ENCODE measurements at places on chromosomes 3 and 15.

- no peaks in the 10 kb centered on the region for H3K4me1 ChIP-seq
- H3K27ac ChIP-seq, result no peak overlapping the region
- H3K36me3 ChIP-seq, result no peaks in the 10 kb centered on the region
- no peaks in the 10 kb centered on the region for H3K27me3 ChIP-seq
- DNase-seq, result no peak
- H3K4me3 ChIP-seq, result no peak overlapping the region
Measured at GRCh38 chr3:174347474-174348138, 511.5 kb upstream of the NAALADL2 start.

DNA sequence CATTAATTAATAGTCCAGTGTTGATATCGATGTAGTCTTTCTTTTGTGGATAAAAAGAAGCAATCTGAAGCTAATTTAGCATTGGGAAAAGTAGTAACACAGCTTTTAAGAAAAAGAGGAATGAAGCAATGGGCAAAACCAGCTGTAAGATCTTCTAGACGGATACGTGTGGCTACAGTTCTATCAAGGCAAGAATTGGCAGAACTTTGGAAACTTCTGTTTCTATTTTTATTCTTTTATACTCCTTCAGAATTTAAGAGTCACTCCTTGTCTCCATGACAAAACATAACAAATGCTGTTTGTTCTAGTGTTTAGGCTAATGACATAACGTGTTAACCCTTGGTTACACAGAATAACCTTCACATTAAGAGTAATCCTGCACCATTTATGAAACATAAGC lies 289.2 kb downstream of the ROBO2 start:
- no peaks in the 10 kb centered on the region for H3K4me1 ChIP-seq
- H3K27ac ChIP-seq, result no peak overlapping the region
- no peaks in the 10 kb centered on the region for H3K36me3 ChIP-seq
- DNase-seq, result no peak
- H3K27me3 ChIP-seq, result no peaks in the 10 kb centered on the region

DNA sequence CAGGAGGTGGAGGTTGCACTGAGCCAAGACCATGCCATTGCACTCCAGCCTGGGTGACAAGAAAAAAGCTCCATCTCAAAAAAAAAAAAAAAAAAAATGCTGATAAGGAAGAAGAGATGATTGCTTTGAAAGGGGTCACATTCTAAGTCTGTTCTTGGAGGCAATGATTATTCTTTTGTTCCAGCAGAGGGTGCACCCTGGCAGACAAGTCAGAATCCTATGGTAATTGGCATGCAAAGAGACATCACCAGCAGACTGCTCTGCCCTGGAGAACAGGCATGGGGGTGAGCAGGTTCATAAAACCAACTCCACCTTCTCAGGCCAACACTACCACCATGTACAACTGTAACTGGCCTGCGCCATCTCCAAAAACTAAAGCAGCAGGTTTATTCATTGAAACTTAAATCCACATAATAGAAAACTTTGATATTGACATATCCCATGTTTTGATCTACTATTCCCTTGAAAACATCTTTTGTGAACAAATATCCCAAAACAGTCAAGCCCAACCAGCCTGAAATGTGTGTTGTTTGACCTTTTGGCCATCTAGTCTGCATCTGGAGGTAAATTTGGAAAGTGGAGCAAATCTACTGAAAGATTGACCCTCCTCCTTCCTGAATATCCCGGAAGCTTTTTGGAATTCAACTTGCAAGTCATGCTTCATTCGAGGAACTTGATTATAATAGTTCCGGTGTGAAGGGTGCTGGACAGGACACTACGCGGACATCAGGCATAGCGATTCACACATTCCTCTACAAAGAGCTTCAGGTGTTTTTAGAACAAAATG lies 100.3 kb downstream of the MECOM start:
- H3K36me3 ChIP-seq, result no peaks in the 10 kb centered on the region
- H3K27ac ChIP-seq, result no peak overlapping the region
- peak; percentile 12 for DNase-seq
- peaks cover 15% of the 10 kb centered on the region for H3K27me3 ChIP-seq
- H3K4me1 ChIP-seq, result no peaks in the 10 kb centered on the region
- no peak overlapping the region for H3K4me3 ChIP-seq

GRCh38 chr3:127814325-127814781 lies 8.0 kb downstream of the MGLL start:
- H3K27ac ChIP-seq, result no peak overlapping the region
- no peaks in the 10 kb centered on the region for H3K4me1 ChIP-seq
- H3K27me3 ChIP-seq, result peaks cover 20% of the 10 kb centered on the region
- no peaks in the 10 kb centered on the region for H3K36me3 ChIP-seq

DNA sequence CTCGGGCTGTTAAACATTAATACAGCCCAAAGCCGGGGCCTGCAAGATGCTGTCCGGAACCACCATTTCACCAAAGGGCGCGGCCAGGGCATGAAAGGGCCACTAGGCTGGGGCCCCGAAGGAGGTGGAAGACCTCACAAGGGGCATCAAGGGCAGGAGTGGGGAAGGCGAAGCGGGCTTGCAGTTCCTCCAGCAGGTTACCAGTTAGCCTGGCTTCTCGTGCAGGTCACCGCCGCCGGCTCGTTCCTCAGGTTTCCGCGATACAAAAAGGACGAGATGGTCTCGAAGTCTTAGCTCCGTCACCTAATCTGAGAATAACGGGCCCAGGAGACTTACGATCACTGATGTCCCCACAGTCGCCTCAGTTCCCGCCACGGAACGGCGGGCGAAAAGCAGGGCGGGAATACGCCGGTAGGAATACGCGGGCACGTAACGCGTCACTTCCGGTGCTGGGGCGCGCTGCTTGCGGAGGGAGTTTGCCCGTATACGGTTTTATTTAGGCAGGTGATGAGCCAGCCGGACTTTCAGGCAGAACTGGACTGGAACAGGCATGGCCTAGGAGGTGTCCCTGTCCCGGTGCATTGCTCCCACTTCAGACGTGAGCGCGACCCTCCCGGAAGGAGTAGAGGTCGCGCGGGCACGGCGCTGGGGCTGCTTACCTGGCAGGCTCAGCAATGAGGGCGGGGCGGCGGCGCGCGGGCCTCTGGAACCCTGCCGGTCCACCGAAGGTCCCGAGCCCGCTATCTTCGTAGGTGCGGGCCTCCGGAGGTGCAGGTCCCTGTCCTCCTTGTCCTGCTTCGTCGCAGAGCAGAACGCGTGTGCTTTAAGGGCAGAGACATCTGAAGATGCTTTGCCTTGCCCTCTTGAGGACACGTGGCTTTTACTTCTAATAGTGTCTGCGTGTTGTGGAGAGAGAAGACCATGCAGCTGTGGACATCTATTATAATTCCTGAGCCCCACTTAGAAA lies at the start of gene RFC4:
RFC4 (minus strand) TSS at position 394 of the 967 bp plus-strand sequence. CDS start 1,769 bp downstream, outside the sequence.
- DNase-seq, result peak; percentile 94
- peak within 1 kb of the TSS; percentile 89 for H3K4me3 ChIP-seq
- peaks cover 17% of the 10 kb centered on the region for H3K4me1 ChIP-seq

DNA sequence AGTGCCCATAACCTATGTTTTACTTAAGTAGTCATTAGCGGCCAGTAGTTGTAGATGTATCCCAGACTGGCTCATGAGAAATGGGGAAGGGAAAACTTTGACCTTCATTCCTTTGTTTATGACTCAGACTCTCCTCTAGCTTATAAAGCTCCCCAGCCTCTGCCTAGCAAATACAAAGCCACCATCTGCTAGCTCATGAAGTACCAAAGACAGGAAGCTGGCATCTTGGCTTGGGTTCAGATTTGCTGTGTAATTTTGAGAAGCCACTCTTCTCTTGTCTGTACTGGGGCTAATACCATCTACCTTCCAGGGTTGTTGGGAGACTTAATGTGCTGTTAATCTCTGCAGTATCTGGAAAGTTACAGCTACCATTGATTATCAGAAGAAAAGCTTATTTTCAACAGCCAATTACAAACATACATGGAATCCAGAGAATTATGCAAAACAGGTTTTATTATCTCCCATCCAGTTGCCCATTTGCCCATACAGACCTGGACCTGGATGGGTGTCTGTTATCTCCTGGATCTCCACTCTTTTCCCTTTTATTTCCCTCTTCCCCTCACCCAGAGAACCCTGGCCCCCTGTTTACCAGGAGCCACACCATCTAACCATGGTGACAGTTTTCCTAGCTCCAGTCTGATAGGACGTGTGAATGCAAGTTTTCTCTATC lies 153.8 kb downstream of the SEMA6D start:
- H3K4me1 ChIP-seq, result peaks cover 22% of the 10 kb centered on the region
- H3K27me3 ChIP-seq, result no peaks in the 10 kb centered on the region
- no peak overlapping the region for H3K27ac ChIP-seq
- peak; percentile 78 for DNase-seq
- H3K4me3 ChIP-seq, result no peak overlapping the region

- no peak overlapping the region for H3K4me3 ChIP-seq
- no peak for DNase-seq
Measured at GRCh38 chr3:81872566-81872965, 111.1 kb upstream of the GBE1 start.

- no peaks in the 10 kb centered on the region for H3K27me3 ChIP-seq
- DNase-seq, result no peak
- no peaks in the 10 kb centered on the region for H3K36me3 ChIP-seq
- no peak overlapping the region for H3K4me3 ChIP-seq
Measured at GRCh38 chr15:31255732-31256377, 70.8 kb upstream of the KLF13 start.

DNA sequence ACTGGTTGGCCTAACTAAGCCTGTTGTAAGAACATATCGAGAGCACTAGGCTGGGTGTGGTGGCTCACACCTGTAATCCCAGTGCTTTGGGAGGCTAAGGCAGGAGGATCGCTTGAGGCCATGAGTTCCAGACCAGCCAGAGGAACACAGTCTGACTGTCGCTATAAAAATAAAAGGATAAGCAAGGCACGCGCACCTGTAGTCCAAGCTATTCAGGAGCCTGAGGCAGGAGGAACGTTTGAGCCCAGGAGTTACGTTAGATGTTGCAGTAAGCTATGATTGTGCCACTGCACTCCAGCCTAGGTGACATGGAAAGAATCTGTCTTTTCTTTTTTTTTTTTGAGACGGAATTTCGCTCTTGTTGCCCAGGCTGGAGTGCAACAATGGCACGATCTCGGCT lies 24.9 kb downstream of the MAP4 start:
- H3K4me1 ChIP-seq, result peaks cover 4% of the 10 kb centered on the region
- peaks cover 4% of the 10 kb centered on the region for H3K36me3 ChIP-seq
- H3K4me3 ChIP-seq, result no peak overlapping the region
- no peak overlapping the region for H3K27ac ChIP-seq
- DNase-seq, result no peak
- H3K27me3 ChIP-seq, result no peaks in the 10 kb centered on the region

DNA sequence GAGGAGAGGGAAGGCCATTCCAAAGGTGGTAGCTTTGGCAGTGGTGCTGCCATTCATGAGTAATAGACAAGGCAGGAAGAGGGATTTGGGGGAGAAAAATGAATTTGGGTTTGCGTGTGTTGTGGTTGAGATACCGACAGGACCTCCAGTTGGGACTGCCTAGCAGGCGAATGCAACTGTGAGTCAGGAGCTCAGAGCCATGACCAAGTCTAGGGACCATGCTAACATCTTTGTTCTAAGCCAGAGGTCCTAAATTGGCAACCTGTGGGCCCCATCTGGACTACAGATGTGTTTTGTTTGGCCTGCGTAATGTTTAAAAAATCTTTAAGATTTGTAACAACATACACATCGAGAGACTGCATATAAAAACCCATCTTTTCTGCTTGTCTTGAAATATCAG lies 61.6 kb downstream of the SAMMSON start:
- H3K36me3 ChIP-seq, result no peaks in the 10 kb centered on the region
- H3K4me3 ChIP-seq, result no peak overlapping the region
- H3K27ac ChIP-seq, result no peak overlapping the region
- DNase-seq, result no peak
- no peaks in the 10 kb centered on the region for H3K4me1 ChIP-seq

GRCh38 chr15:48400086-48400485 lies 68.9 kb downstream of the DUT start:
- H3K36me3 ChIP-seq, result no peaks in the 10 kb centered on the region
- H3K27ac ChIP-seq, result no peak overlapping the region
- H3K4me3 ChIP-seq, result no peak overlapping the region
- no peaks in the 10 kb centered on the region for H3K27me3 ChIP-seq
- peaks cover 4% of the 10 kb centered on the region for H3K4me1 ChIP-seq

- no peaks in the 10 kb centered on the region for H3K27me3 ChIP-seq
- H3K36me3 ChIP-seq, result peaks cover 14% of the 10 kb centered on the region
- no peak overlapping the region for H3K27ac ChIP-seq
- DNase-seq, result no peak
- no peak overlapping the region for H3K4me3 ChIP-seq
Measured at GRCh38 chr15:50304836-50305235, 39.3 kb upstream of the HDC start.

DNA sequence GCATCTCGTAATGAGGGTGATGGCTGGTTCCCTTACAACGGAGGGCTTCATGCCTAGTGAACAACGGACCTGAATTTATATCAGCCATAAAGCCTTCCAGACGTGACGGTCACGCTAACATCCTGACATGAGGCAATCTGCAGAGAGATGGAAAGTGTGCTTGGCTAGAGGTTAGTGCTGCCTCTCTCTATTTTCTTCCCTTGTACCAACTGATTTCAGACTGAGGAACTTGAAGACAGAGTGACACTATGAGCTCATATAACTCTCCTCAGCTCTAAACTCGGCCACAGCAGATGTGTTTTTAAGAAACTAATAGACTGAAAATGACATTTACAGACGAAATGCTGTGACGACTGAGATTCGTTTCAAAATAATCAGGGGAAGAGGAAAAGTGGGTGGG lies 122.4 kb downstream of the XXYLT1 start:
- no peaks in the 10 kb centered on the region for H3K27me3 ChIP-seq
- H3K36me3 ChIP-seq, result no peaks in the 10 kb centered on the region
- DNase-seq, result no peak
- peak overlapping the region; percentile 36 for H3K27ac ChIP-seq

DNA sequence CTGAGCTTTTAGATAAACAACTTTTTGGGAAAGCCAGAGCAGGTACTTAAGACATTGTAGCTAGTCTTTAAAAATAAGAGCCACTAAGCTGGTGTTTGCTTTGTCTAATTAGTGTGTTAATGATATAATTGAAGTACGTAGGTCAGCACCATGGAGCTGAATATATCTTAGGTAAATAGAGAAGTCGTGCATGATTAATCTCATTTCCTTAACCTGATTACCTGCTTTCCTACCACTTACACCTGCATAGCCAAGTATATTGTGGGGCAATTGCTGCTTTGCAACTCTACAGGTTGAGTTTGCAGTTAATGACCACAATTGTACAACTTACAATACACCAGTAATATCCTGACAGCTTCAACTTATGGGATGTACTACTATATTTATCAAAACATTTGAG lies 17.6 kb upstream of the TOPAZ1 start:
- no peak overlapping the region for H3K27ac ChIP-seq
- no peaks in the 10 kb centered on the region for H3K4me1 ChIP-seq
- no peak for DNase-seq
- no peaks in the 10 kb centered on the region for H3K27me3 ChIP-seq
- no peaks in the 10 kb centered on the region for H3K36me3 ChIP-seq

DNA sequence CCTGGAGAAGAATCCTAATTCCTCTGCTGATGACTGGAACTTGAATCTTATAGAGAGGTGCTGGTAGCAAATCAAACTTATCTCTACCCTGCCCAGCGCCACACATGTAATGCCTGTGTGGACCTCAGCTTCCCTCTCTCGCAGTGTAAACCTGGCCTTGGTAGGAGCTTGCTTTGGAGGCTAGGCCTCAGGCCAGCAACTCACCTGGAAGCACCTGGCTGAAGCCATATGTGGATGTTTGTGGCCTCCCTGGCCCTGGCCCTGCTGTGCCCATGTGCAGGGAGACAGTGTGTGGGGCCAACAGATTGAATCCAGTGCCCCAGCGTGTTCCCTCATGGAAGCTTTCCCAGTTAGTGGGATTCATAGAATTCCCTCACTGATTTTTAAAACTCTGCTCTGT lies 8.4 kb downstream of the TTC21A start:
- no peak overlapping the region for H3K27ac ChIP-seq
- H3K27me3 ChIP-seq, result no peaks in the 10 kb centered on the region
- H3K4me3 ChIP-seq, result no peak overlapping the region

GRCh38 chr3:69422751-69423150 lies 36.9 kb upstream of the FRMD4B start:
- H3K36me3 ChIP-seq, result no peaks in the 10 kb centered on the region
- no peaks in the 10 kb centered on the region for H3K27me3 ChIP-seq
- H3K27ac ChIP-seq, result no peak overlapping the region
- DNase-seq, result no peak
- no peak overlapping the region for H3K4me3 ChIP-seq
